Subcutaneous adipose tissue (tissue), 4 donors: ENCODE measurements at places on chromosomes 2 and 18. TPM values are rescaled to one million over a fixed set of nuclear protein-coding genes. Genes with fewer than 3 reads are reported as not detected.

The CAPN10 gene
- total RNA-seq, result 33.3 TPM

The MLPH gene
- 7.1 TPM for total RNA-seq

The GPR75 gene
- total RNA-seq, result 2.6 TPM

The UGT1A8 gene
- total RNA-seq, result not detected

The CPLX4 gene
- not detected for total RNA-seq

The DSC2 gene
- 11.1 TPM for total RNA-seq

The CLEC4F gene
- total RNA-seq, result 0.38 TPM

The TLX2 gene
- not detected for total RNA-seq

The LOXL3 gene
- 7.3 TPM for total RNA-seq

The MYOM1 gene
- 3.7 TPM for total RNA-seq
